NCI-H1105 (cell line): ENCODE measurements at places on chromosomes 7 and 10.

DNA sequence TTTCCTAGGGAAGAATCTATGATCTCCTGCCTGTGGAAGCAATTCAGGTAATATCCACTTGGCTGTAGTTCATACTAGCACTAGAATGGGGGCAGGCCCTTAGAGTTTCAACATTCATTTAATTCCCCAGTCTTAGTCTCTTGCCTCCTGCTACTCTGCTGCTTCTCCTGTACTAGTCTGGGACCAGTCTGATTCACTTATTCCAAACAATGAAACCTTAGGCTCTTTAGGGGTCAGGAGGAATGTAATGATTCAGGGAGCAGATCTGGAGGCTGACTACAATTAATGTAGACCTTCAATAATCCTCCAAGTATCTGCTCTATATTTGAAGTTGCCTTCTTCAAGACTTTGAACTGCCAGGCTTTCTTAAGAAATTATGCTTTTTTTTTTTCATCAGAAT lies 101.8 kb downstream of the GNAT3 start:
- DNase-seq = no peak

GRCh38 chr10:29585488-29585976 lies 49.2 kb downstream of the SVIL start:
- no peak for DNase-seq

- no peak for DNase-seq
These were observed 30.3 kb upstream of the NCAPG2 start for GRCh38 chr7:158734861-158735260.

- DNase-seq = no peak
These were observed 375 bp upstream of the GATAD1 start for GRCh38 chr7:92446869-92447344.

- no peak for DNase-seq
These were observed 122.3 kb downstream of the VIPR2 start for GRCh38 chr7:159022238-159022993.

GRCh38 chr7:4136501-4137110 lies 545.5 kb upstream of the FOXK1 start:
- no peak for DNase-seq

DNA sequence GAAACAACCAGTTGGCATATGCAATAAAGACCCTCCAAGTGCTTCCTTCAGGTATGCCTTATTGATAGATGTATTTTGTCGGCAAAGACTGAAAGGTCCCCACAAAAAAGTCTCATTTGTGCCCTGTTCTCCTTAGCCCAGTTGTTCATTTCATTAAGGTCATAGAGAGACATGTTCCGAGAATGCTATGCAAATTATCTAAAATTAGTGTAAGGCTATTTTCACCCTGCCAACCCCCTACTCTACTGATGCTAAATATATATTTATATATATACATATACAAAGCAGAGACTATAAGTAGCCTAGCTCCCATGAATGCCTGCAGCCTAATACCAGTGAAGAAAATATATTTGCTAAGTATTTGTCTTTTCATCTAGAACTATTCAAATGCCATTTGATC lies 96.7 kb upstream of the ADO start:
- no peak for DNase-seq

DNA sequence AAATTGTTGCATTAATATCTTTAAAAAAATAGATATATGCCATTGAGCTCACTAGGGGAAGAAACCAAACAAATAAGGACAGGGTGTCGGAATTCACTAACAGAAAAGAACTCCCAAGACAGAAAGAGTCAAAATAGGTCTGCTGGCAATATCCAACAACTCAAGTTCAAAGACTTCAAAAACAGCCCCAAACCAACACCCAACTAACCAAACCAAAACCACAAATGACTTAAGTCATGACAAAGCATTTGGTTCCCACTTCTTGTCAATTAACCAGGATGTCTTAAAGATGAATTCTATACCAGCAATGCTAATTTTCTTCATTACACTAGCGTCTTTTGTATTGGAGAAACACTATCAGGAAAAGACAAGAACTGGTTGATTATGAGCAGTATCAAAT lies 249.0 kb upstream of the PLXNA4 start:
- no peak for DNase-seq

DNA sequence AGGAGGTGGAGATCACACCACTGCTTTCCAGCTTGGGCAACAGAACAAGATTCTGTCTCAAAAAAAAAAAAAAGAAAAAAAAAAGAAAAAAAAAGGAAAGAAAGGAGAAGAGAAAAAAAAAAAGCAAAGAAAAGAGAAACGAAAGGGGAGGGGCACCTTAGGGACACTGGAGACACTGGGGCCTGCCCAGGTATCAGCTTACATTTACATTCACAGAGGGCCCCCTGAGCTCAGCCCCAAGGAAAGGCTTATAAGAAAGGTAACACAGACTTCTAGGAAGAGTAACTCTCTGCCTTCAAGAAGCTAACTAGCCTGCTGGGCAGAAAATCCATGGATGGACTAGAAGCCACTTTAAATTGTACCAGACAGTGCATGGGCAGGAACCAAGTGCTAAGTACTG lies 108.8 kb downstream of the NPY start:
- DNase-seq = no peak

GRCh38 chr10:126391192-126391885 lies 3.1 kb upstream of the ADAM12 start:
- DNase-seq = no peak

GRCh38 chr10:112775892-112776674 lies 174.0 kb upstream of the TCF7L2 start:
- DNase-seq = peak; percentile 51

GRCh38 chr10:132239126-132240031 lies 52.6 kb downstream of the DPYSL4 start:
- no peak for DNase-seq

- DNase-seq = no peak
These were observed 999.1 kb upstream of the MBL2 start for GRCh38 chr10:53771701-53772100.

DNA sequence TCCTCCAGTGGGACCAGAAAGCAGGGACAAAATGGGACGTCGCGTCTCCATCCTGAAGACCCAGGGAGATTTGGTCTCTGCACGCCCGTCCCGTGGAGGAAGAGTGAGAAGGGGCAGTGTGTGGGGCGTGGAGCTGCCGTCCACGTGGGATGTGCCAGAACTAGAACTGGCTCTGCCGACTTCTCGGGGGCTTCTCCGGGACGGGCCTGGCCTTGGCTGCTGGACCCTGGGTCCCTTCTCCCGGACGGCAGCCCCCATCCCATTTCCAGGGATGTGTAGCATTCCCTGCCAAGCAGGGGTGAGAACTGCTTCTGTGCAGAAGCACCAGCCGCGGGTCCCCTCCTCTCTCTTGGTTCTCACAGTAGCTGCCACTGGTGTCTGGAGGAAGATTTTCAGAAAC lies 18.8 kb upstream of the DPYSL4 start:
- DNase-seq = no peak

DNA sequence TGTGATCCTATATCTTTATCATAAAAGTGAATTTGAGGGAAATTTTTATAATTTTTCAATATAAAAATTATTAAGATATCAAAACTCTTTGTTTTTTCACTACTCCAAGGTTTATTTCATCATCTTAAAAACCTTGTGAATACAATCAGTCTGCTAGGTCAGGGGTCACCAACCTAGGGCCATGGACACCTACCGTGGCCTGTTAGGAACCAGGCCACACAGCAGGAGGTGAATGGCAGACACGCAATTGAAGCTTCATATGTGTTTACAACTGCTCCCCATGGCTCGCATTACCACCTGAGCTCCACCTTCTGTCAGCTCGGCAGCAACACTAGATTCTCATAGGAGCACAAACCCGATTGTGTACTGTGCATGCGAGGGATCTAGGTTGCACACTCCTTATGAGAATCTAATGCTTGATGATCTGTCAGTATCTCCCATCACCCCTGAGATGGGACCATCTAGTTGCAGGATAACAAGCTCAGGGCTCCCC lies 271.2 kb upstream of the C7orf33 start:
- no peak for DNase-seq

DNA sequence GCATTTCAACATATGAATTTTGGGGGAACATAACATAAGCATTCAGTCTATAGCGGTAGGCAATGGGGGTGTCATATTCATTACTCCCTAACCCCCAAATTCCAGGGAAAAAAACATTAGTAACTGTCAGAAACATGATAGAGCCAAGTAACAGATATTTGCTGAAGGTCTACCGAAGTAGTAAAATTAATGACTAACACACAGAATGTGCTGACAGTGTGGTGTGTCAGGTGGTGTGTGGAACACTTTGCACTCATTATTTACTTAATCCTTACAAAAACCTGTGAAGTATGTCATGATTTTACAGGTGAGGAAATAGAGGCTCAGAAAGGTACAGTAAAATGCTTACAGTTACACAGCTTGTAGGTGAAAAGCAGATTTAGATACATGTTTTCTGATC lies 85.4 kb upstream of the RHOBTB1 start:
- DNase-seq = no peak

DNA sequence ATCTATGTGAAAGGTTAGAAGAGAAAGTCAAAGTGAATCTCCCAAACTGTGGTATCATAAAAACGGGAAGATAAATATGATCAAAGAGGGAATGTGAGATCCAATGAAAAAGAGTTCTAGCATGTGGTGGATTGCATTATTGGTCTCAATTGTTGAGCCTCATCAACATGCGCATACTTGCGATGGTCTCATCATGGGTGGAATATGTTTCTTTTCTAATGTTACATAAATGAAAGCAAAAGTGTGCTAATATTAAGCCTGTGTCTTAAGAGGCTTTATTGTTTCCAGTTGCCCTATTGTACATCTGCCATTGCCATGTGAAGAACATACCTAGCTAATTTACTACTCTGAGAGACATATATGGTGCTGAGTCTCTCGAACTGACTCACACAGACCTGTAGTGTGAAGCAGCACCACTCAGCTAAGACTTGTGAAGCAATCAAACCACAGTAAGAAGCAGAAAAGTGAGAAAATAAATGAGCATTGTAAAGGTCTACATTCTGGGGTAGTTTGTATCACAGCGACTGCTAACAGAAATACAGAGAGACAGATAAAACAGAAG lies 645.5 kb upstream of the PCDH15 start:
- no peak for DNase-seq

DNA sequence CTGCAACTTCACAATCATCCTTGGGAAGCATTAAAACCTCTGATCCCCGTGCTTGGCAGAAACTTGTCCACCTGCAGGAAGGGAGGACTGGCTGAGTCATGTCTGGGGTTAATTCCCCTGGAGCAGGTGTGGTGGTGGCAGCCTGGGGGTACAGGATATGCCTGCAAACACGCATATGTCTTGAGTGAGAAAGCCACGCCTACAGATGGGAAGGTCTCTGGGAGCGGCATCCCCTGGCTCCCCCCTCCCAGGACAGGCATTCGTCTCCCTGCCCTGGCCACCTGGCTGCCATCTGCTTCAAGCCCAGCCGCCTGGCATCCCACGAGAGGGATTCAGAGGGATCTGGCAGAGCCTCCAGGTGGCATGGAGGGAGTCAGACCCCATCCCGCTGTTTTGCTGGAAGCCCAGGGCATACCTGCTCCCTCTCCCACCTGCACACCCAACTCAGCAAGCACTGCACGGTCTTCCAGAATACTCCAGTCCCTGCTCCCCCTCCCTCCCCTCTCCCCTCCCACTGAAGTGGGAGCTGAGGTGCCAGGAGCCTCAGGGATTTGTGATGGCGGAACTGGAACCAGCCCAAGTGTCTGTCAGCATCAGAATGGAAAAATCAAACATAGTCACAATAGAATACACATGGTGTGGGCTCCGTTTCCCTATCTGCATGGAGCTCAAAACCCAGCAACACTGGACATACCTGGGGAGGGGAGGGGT lies 61.0 kb downstream of the CAMK2B start:
- peak; percentile 93 for DNase-seq

DNA sequence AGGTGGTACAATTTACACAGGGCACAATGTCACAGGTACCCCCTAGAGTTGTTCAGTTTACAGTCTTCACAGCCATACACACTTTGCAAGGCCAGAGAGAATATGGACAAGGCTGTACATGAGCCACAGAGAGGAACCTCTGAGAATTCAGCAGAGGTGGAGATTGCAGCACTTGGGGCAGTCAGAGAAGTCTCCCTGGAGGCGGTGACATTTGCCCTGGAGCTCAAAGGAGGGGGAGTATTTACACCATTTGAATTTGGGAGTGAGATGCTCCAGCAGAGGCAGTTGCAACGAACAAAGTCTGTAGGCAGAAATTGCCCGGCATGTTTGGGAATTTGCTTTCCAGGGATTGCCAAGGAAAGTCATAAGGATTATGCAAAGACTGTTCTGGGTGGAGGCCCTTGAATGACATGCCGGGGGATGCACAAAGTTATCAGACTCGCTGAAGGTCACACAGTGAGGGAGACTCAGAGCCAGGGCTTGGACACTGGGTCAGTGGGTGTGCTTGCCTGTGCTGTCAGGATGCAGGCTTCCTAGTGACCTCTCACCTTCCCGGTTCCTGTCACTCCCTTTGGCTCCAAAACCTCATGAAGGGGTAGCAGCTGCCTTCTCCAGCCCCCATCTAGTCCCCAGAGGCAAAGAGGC lies 160.7 kb upstream of the PCBD1 start:
- DNase-seq = no peak

GRCh38 chr7:77235276-77235675 lies 35.7 kb upstream of the FGL2 start:
- DNase-seq = no peak

DNA sequence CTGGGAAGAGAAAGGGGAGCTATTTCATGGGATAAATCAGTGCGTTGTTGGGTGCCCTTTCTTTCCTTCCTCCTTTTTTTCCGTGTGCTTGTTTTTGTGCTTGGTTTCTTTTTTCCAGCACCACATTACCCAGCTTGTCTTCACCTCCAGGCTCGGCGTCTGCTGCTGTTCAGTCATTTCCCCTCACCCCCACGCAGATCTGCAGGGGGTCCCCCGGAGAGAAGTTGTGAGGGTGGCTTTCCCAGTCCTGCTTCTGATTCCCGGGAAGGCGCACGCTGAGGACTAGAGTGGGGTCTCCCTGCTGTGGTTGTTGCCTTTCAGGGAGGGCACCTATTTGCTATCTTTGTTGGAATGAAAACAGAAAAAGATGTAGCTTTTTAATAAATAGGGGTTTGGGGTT lies 1.6 kb downstream of the CAMK1D start:
- DNase-seq = no peak

- peak; percentile 11 for DNase-seq
These were observed 191.8 kb upstream of the SEMA3C start for GRCh38 chr7:81110673-81111072.

GRCh38 chr10:114683162-114683561 lies 25.1 kb upstream of the ABLIM1 start:
- DNase-seq = no peak

GRCh38 chr7:157441023-157441399 lies 104.2 kb downstream of the DNAJB6 start:
- DNase-seq = no peak

DNA sequence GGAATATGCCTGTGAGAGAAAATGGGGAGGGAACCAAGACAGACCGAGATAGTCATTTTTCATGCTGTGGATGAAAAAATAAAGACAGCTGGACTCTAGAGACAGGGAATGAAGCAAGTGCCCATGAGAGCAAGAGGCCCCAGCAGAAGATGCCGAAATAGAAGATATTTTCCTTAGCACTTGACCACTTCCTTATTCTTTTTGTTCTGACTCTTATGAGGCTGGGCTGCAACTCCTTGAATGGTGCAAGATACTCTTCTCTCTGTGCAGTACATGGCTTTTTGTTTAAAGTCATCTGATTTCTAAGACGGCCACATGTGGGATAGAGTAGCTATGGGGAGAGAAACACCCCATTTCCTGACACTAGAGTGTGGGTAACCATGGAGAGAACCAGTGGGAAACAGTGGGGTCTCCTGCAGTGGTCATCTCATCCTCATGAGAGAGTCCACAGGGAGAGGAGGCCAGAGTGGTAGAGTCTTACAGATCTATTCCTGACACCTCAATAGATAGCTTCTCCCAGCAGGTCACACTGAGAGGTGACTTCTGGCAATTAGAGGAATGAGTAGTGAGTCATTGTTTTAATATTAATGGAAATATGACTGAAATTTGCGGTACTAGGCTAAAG lies 18.0 kb upstream of the VCL start:
- no peak for DNase-seq
